T-cell (primary cell): ENCODE measurements at places on chromosomes 1 and 21.

DNA sequence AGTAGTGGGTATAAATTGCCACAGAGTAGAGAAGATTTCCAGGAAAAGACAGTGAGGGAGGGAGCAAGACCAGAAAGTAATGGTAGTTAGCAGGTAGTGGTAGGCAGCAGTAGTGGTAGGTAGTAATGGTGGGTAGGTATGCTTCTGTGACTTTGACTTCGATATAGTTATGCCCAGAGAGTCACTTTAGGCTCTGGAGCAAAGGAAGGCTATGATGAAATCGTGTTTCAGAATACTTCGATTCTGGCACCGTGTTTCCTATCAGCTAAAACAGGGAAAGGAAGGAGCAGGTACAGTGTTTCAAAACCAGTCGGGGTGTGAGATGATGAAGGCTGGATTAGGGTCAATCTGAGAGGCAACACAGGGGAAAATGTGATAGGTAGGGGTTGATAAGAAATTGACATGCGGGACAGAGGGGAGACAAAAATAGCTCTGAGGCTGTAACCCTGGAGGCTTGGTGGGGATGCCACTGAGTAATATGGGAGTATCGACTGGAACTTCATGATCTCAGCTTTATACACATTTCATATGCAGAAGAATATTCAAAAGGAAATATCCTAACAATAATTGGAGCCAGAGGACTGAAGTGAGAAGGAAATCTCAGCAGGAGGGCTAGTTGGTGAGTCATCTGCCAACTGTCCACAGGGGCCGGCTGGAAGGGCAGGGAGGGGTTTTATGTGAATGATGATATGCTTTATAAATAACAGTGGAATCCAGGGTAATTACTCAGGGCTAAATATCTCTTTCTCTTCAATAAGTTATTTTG, 25.2 kb upstream of the TRIM45 start:
- no peak for DNase-seq

- DNase-seq: no peak
These were observed 609.2 kb downstream of the LMO4 start for GRCh38 chr1:87937831-87938395.

GRCh38 chr1:168628807-168629206, 52.4 kb downstream of the XCL1 start:
- DNase-seq: no peak

GRCh38 chr1:118275472-118276115, 90.6 kb upstream of the SPAG17 start:
- DNase-seq: no peak

GRCh38 chr1:151827853-151828252, 3.7 kb downstream of the RORC start:
- DNase-seq: no peak

DNA sequence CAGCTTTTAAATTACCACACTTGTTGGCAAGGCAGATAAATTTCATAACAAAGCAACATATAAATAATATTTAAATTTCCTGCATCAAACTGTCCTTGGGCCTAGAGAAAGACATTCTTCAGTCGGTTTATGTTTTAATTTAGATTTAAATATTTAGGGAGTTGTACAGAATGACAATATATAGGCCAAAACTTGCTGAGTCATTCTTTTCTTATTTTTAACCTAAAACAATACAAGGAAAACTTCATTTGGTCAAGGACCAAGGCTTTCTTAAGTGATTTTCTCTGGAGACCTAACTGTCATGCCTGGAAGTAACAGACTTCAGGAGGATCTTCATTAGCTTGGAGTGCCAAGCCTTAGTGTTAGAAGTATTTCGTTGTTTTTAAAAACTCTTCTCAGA, 5.6 kb downstream of the MAP10 start:
- no peak for DNase-seq

DNA sequence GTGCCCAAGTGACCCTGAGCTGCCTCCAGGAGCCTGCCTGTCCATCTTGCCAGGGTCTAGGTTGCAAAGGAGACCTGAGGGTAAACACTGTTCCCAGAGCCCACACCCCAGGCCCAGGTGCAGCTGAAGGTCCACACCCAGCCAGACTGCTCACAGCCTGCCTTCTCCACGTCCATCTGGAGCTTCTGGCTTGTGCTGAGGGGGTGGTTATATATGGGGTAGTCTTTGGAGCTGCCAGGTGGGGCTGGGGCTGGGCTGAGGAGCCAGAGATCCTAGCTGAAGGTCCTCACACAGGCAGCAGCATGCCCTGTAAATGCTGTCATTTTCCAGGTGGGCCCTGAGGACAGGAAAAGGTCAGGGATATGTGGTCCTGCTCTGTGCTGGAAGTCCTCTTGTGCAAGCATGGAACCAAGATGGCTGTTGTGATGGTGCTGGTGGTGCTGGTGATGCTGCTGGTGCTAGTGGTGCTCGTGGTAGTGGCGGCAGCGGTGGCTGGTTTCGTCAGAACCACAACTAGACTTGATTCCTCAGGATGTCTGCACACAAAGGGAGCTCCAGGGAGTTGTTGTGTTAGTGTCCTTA, 182.7 kb downstream of the MATN1 start:
- no peak for DNase-seq
